ENCODE measurements at places on chromosomes 6 and 20.

DNA sequence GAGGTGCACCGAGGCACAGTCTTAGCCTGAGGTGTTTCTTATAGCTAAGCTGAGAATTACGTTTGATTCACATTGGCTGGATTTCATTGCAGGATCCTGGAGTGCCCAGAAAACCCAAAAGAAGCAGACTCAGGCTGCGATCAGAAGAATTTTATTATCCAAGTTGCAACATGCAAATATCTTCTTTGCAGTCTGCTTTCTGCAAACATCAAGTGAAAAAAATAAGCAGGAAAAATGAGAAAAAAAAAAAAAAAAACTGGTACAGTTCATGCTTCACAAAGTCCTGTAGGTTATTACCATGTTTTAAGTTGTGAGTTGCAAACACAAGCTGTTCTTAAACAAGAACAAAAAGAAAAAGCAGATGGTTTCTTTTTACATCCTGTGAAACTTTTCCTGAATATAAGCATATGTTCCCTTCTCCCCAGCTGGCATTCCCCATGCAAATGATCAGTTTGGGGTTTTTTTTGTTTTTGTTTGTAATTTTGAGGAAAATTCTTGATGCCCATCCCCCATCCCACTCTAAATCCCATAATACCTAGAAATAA, 349.0 kb downstream of the CBLN4 start:
- DNase-seq = no peak

DNA sequence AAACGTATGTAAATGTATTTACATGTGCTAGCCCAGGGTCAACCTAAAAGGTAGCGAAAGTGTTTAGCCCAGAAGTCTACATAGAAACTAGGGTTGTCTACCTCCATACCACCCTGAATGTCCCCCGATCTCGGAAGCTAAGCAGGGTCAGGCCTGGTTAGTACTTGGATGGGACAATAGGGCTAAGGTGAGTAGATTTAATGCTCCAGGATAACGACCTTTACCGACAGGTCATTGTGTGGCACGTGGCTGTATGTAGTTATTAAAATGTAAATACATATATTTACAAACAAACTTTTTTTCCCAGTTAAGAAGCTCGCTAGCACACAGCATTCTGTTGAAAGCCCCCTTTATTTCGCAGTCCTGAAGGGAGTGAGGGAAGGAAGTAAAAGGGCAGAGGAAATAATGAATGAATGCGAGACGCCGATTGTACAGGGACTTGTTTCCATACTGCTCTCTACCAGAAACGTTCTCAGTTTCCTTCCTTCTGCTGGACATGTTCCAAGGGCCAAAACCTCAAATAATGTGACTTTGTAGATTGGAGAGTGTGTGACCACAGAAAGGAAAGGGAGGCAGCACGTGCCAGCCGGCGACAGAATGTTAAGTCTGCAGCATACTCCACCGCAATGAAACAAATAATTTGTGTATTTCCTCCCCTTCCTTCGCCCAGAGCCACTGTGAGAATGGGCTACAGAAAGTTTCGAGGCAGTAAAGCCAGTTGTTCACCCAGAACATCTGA, 612 bp downstream of the ADAT2 start:
- DNase-seq = no peak

DNA sequence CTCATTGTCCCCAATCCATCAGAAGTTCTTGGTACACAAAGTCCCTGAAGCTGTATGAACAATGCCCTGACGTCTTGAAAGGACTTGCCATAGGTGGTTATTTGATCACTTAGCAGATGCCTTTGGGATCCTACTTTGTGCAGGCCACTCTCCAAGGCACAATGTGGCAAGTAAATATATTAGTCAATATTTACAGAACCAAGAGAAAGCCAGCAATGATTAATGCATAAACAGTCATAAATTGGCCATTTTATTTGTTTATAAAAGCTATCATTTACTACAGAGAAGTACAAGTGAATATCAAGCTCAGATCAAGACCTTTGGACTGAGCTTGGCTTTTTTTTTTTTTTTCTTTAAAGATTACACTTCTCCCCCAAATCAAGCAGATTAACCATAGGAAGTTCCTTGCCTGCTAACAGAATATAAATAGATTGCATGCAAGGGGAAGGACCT, 161.8 kb downstream of the MTHFD1L start:
- no peak for DNase-seq

DNA sequence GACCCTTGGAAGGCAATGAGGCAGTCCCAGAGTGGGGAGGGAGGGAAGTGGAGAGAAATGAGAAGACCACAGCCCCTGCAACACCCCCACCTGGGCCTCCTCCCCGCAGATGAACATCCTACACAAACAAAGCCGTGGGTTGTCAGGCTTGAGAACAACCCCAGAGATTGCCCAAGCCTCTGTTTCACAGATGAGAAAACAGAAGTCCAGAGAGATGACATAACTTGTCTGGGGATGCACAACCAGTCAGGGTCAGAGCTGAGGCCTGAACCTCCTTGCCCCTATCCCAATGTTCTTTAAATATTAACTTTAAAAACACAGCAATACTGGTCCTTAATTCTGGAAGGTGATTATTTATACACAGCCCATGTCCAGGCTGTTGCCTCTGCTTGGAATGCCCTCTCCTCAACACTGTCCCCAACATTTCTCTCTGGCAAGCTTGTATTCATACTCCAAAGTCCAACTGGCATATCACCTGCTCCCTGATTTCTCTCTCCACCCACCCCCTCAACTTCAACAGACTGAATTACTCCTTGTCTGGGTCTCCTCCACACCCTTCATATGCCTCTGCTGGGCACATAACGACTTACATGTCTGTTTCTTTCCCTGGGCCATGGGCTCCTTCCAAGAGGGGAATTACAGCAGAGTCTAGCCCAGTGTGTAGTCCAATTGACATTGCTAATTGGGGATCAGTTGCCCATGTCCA, 135.5 kb upstream of the LRFN2 start:
- DNase-seq = no peak

- no peak for DNase-seq
These were observed 7.4 kb upstream of the GMPR start for GRCh38 chr6:16230953-16231352.

- DNase-seq = no peak
These were observed 61.8 kb downstream of the RPP40 start for GRCh38 chr6:4941782-4942672.

GRCh38 chr6:13396241-13396792, 68.0 kb upstream of the TBC1D7 start:
- DNase-seq = no peak

DNA sequence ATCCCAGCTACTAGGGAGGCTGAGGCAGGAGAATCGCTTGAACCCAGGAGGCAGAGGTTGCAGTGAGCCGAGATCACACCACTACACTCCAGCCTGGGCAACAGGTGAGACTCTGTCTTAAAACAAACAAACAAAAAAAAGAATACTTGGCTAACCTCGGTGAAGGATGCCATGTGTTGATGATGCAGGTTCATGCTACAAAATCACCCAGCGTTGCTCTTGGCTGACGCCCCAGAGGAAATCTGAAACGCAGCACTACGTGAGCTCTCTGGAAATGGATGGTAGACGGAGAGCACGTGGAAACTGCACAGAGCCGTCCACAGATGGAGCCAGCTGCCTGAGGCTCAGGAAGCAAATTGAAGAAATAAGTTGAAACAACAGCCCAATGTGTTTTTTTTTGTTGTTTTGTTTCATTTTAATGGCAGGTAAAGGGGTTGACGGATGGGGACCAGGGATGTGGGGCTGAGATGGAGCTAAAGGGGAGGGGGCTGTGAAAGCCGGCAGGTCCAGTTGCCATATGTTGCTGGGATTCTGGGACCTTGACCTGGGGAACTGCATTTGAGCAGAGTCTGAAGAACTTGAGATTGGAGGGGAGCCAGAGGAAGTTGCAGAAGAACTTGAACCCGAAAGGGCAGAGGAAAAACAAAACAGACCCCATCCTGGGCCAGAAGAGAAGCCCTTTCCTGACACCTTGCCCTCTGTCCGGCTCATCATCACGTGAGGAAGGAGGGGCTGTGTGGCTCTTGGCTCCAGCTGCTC, 12.8 kb upstream of the MANBAL start:
- DNase-seq = no peak

DNA sequence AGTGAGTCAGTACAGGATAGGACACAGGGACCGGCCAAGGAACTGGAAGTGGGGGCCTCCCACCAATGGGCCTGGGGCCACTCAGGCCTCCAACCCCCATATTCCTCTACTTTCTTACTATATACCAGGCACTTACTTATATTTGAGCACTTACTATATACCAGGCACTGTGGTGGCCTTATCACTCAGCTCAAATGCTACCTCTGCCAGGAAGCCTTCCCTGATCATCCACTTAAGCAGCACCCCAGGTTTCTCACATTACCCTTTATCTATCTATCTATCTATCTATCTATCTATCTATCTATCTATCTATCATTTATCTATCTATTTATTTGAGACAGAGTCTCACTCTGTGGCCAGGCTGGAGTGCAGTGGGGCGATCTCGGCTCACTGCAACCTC, 12.3 kb upstream of the UBE2V1 start:
- DNase-seq = no peak

DNA sequence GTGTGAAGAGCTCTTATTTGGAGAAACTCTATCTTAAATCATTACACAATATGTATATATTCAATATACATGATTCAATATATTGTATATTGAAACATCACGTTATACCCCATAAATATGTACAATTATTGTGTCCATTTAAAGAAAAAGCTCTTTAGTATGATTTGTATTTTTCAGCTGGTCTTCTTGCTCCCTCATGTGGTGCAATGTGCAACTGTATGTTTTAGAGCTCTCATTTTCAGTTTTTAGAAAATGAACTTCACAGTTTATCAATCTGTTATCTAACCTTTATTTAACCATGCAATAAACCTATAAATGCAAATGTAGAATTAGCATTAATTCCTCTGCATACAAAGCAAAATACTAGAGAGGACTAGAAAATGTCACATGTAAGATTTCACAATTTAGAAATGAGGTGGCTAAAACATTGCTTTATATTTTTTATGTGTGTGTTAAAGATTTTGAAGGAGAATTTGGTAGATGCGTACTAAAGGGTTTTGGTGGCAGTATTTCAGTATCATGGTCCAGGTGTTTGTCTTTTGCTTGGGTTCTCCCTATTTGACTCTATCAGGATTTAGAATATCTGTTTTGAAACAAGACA, 167.1 kb downstream of the PHF3 start:
- DNase-seq = no peak

DNA sequence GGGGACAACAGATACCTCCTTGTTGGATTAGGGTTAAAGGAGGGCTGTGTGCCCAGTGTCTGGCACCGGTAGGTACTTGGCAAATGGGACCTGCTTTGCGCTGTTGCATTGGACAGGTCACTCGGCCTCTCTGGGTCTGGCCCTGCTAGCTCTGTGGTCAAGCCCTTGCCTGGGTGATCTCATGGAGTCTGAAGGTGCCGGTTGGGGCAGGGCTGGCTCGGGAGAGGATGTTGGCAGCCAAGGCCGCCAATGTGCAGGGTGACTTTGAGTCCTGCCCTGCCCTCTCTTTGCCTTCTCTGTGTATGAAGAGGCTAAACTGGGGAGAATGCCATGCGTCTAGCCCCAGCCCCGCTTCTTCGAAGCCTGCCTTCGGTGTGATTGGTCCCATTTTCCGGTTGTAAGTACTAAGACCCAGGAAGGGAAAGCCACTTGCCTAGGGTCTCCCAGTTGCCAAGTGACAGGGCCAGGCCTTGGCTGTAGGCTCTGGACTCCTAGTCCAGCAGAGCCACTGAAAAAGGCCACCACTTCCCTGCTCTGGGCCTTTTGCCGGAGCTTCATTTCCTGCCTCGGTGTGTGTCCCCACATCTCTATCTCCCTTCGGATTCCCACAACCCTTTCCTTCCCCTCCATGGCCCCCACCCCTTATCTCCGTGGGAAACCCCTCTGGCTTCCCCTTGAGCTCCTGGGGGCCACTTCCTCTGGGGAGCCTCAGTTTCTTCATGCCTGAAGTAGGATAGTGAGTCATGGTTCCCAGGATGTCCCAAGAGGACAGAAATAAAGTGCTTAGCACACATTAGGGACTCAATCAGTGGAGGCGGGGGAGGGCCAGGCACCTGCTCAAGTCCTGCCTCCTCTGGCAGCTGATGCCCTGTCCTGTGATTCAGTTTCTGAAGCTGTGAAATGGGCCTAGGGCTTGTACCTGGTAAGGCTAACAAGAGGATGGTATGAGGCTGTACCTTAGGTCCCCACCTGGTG, 3.9 kb downstream of the SRC start:
- no peak for DNase-seq

GRCh38 chr20:31863296-31864085, 6.8 kb downstream of the DUSP15 start:
- DNase-seq = no peak

DNA sequence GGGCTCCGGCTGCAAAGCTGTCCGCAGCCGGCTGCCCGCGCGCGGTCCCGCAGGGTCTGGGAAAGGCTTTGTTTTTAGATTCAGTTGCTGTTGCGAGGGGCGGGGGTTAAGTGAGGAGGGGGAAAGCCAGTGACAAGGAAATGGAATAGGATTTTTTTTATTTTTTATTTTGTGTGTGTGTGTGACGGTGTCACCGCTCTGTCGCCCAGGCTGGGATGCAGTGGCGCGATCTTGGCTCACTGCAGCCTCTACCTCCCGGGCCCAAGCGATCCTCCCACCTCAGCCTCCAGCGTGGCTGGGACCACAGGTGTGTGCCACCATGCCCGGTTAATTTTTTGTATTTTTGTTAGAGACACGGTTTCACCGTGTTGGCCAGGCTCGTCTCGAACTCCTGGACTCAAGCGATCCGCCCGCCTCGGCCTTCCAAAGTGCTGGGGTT, 615 bp upstream of the UBE2J1 start:
- no peak for DNase-seq

GRCh38 chr6:32668226-32668747, 1.8 kb upstream of the HLA-DQB1 start:
- peak; percentile 31 for DNase-seq

DNA sequence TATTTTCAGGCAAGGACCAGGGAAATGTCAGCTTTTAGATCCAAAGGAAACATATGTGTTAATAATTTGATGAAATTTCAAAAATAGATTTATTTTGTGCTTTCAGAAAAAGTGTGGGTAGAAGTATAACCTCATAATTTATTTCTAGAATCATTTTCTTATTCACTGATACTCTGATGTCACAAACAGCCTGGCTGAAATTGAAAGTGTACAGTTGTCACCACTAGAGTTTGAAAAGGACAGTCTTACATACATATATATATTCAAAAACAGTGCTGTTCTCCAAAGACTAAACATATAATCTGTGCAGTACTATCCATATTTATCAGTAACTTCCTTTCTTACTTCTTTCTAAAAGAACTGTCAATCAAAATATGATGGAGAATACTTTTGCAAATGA, 254.4 kb upstream of the KCNQ5 start:
- no peak for DNase-seq

- DNase-seq = no peak
These were observed 1353.4 kb downstream of the GRIK2 start for GRCh38 chr6:102746941-102747340.

- no peak for DNase-seq
These were observed 18.0 kb upstream of the RSPH3 start for GRCh38 chr6:159017757-159018559.

GRCh38 chr6:33167374-33168283, 24.6 kb downstream of the COL11A2 start:
- no peak for DNase-seq

DNA sequence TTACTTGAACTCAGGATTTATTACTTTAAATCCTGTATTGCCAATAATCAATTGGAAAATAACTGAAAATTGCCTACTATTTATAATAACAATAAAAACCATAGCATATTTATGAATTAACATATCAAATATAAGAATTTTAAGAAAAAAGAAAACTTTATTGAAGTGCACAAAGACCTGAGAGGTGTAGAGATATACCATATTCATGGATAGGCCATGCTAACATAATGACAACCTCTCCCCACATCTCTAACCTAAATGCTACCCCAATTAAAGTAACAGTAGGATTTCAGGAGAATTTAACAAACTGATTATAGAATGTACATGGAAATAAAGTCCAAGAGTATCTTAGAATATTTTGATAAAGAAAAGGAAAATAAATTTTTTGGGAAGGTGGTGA, 5.1 kb upstream of the HLA-DMB start:
- DNase-seq = no peak

Measured in activated T-helper 1 cell treated with Interleukin-2 at 50 U/mL for 16 hours (primary cell).